ENCODE measurements at places on chromosomes 7 and 10. TPM values are rescaled to one million over a fixed set of nuclear protein-coding genes. Genes with fewer than 3 reads are reported as not detected.

The THNSL1 gene
- 9.6 TPM for polyA plus RNA-seq

The C7orf57 gene
- 7.8 TPM for polyA plus RNA-seq

The TMEM225B gene
- polyA plus RNA-seq = 406 TPM

The FANK1 gene
- polyA plus RNA-seq = 143 TPM

DNA sequence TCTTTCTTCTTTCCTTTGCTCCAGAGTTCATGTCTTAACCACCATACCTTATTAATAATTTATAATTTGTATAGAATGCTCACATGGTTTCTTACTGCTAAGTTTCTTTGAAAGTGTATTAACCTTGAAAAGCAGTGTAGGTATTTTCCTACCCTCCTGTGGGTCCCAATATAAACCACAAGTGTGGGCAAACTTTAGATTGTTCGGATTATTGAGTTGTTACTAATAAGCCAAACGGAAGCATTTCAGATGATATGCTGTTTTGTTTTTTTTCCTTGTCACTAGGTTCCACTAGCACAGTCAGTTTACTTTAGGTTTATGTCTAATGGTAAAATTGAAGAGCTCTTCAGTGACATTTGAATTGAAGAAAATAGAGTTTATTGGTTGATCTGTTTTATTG lies 10.2 kb downstream of the SSBP1 start:
- no peak for DNase-seq
- H3K36me3 ChIP-seq = no peaks in the 10 kb centered on the region
- H3K27me3 ChIP-seq = no peaks in the 10 kb centered on the region
- H3K4me3 ChIP-seq = no peak overlapping the region
- no peak overlapping the region for H3K27ac ChIP-seq

GRCh38 chr7:114862406-114862805 lies 59.5 kb upstream of the MDFIC start:
- DNase-seq = no peak
- H3K27ac ChIP-seq = no peak overlapping the region
- no peaks in the 10 kb centered on the region for H3K27me3 ChIP-seq
- no peaks in the 10 kb centered on the region for H3K36me3 ChIP-seq
- H3K4me1 ChIP-seq = no peaks in the 10 kb centered on the region
- H3K4me3 ChIP-seq = no peak overlapping the region

DNA sequence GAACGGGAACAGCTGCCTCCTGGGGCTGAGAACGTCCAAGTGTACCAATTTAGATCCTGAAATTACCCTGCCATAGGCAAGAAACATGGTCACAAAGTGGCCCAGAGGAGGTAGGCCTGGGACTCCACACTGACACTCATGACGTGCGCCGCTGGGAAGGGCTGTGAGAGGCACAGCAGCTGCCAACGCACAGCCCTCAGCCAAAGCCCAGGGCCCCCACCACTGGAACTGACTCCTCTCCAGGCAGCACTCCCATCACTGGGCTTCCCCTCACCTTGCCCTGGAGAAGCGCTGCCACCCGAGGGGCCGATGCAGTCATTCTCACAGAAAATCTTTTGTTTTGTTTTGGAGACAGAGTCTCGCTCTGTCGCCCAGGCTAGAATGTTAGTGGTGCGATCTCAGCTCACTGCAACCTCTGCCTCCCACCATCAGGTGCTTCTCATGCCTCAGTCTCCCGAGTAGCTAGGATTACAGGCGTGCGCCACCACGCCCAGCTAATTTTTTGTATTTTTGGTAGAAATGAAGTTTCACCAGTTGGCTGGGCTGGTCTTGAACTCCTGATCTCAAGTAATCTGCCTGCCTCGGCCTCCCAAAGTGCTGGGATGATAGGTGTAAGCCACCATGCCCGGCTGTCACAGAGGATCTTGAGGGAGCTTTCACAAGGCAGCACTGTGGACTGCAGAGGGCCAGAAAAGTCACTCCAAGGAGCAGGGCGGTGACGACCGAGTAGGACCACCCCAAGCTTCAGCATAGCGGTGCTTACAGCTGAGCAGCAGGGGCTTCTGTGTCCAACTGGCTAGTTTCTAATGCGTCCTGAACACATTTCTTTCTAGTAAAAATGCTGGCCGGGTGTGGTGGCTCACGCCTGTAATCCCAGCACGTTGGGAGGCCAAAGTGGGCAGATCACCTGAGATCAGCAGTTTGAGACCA lies 13.5 kb downstream of the GUSB start:
- no peak for DNase-seq
- no peaks in the 10 kb centered on the region for H3K36me3 ChIP-seq
- no peaks in the 10 kb centered on the region for H3K27me3 ChIP-seq
- no peaks in the 10 kb centered on the region for H3K4me1 ChIP-seq

DNA sequence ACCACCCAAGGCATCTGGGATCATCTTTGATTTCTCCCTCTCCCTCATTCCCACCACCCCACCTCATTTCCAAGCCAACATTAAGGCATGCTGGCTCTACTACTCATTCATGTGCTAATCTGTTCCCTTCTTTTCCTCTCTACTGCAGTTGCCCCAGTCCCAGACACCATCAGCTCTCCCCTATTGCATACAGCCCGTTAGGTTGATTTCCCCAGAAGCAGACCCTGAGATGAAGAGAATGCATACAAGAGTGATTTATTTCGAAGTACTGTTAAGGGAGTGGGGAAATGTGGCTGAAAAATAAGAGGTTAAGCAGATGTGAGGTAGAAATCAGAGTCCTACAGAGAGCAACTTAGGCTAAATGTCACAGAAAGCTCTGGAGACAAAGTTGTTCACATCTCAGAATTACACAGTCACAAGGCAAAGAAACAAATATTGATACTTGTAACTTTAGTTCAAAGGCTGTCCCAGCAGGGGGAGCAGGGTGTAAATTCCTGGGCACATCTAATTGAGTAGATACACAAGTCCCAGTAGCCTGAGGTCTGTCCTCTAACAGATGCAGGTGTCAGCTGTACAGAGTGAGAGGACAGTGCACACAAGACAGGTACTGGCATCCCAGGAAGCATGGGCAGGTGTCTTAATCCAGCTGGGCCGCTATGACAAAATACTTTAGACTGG lies 20.9 kb downstream of the AKR1D1 start:
- no peak overlapping the region for H3K27ac ChIP-seq
- no peaks in the 10 kb centered on the region for H3K4me1 ChIP-seq
- H3K36me3 ChIP-seq = no peaks in the 10 kb centered on the region
- peak; percentile 75 for DNase-seq
- H3K4me3 ChIP-seq = no peak overlapping the region

- H3K27ac ChIP-seq = peak overlapping the region; percentile 46
- peak; percentile 80 for DNase-seq
- H3K4me1 ChIP-seq = peaks cover 8% of the 10 kb centered on the region
- no peaks in the 10 kb centered on the region for H3K27me3 ChIP-seq
- no peak overlapping the region for H3K4me3 ChIP-seq
Observed at GRCh38 chr10:62038609-62039190, 137.2 kb downstream of the ARID5B start.

- no peaks in the 10 kb centered on the region for H3K36me3 ChIP-seq
- H3K27me3 ChIP-seq = no peaks in the 10 kb centered on the region
- DNase-seq = no peak
- H3K27ac ChIP-seq = no peak overlapping the region
- H3K4me1 ChIP-seq = no peaks in the 10 kb centered on the region
Observed at GRCh38 chr10:85641479-85642009, 725.1 kb downstream of the GRID1 start.

DNA sequence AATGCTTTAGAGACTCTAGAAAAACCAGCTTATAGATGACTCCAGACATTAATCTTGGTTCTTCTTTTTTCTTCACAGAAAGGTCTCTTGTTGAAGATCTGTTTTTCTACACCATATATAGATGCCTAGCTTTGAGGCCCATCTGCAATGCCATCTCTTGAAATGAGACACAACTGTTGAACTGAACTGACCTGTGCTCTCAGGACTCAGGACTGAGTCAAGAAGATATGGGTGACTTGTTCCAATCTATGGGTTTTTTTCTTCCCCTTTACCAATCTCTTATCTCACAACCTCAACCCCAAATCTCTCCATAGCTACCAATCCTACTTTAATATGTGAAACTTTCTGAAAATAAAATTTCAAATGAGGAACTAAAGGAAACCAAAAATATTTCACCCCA lies 194.7 kb downstream of the SNX13 start:
- no peaks in the 10 kb centered on the region for H3K36me3 ChIP-seq
- no peak overlapping the region for H3K4me3 ChIP-seq
- no peaks in the 10 kb centered on the region for H3K4me1 ChIP-seq
- DNase-seq = no peak

DNA sequence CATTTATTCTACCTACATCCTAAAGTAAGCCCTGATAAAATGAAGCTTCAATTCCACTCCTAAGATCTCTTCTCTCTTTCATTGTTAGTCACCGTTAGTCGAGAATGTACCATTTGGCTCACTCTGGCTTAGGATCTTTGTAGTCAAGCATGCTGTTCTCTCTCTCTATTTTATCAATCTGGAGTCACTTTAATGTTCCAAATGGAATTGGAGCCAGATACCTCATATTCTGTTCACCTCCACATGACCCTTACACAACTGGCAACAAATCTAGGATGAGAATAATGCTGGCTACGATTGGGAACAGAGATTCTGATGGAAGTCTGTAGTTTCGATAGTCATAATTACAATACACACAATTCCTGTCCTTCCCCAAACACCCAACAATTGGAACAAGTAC lies 213.7 kb downstream of the TWIST1 start:
- H3K4me3 ChIP-seq = no peak overlapping the region
- H3K27ac ChIP-seq = no peak overlapping the region
- H3K36me3 ChIP-seq = no peaks in the 10 kb centered on the region
- no peaks in the 10 kb centered on the region for H3K27me3 ChIP-seq

- no peak for DNase-seq
- H3K4me3 ChIP-seq = no peak overlapping the region
- H3K27me3 ChIP-seq = no peaks in the 10 kb centered on the region
- H3K27ac ChIP-seq = no peak overlapping the region
- peaks cover 8% of the 10 kb centered on the region for H3K4me1 ChIP-seq
Observed at GRCh38 chr10:12907656-12908055, 93.9 kb downstream of the CCDC3 start.

DNA sequence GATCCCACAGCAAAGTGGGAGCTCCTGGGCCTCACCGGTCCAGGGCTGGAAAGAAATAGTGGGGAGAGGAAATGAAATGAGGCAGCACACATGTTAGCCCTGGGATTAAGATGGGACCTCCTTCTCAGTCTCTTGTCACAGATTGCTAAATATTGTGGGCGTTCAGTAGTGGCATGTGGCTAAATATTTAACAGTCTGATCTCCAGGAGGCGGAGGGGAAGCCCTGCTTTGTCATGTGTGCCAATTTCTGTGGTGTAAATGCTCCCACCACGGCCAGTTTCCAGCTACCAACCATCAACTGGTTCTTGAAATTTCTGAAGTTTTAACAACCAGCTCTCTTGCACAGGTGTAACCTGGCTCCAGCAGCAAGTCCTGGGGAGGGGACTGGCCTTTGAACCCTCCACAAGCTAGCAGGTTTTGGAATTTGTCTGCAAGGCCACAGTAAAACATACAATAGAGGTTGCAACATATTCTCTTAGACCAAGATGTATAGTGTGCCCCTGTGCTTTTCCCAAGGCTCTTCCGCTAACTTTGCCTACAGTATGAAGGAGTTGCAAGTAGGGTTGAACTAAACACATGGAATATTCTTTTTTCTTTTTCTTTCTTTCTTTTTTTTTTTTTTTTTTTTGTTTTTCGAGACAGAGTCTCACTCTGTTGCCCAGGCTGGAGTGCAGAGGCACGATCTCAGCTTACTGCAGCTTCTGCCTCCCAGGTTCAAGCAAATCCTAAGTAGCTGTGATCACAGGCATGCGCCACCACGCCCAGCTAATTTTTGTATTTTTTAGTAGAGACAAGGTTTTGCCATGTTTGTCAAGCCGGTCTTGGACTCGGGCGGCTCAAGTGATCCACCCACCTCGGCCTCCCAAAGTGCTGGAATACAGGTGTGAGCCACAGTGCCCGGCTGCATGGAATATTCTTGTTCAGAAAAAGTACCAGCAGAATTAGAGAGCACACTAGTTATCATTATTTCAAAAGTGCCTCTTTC lies 103.1 kb upstream of the PCBD1 start:
- H3K27me3 ChIP-seq = no peaks in the 10 kb centered on the region
- H3K4me3 ChIP-seq = no peak overlapping the region
- H3K36me3 ChIP-seq = no peaks in the 10 kb centered on the region
- no peak for DNase-seq

DNA sequence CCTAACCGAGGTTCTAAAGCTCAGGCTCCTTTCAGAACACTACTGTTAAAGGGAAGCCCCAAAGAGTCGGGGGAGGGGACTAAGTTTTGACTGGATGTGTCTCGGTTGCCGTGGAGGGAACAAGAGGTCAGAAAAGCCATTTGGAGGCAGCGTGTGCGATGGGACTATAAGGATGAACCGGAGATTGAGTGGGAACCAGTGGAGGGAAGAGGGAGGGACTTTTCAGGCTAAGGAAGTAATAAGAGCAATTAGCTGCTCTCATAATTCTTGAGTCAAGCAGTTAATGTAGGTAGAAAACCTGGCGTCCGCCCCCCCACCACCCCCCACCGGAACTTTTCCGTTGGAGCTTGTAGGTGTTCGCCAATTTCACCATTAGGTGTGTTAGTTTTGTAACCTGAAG lies 491 bp upstream of the AKAP9 start:
- DNase-seq = peak; percentile 46
- peak overlapping the region; percentile 89 for H3K4me3 ChIP-seq
- peak overlapping the region; percentile 96 for H3K27ac ChIP-seq
- no peaks in the 10 kb centered on the region for H3K27me3 ChIP-seq
- H3K4me1 ChIP-seq = no peaks in the 10 kb centered on the region
- H3K36me3 ChIP-seq = no peaks in the 10 kb centered on the region

Data from testis (tissue), 5 donors.